ENCODE measurements at places on chromosomes 1 and 21. TPM values are rescaled to one million over a fixed set of nuclear protein-coding genes. Genes with fewer than 3 reads are reported as not detected.
A peak's percentile ranks its signal among the peaks of the same experiment; 100 is the strongest.

DNA sequence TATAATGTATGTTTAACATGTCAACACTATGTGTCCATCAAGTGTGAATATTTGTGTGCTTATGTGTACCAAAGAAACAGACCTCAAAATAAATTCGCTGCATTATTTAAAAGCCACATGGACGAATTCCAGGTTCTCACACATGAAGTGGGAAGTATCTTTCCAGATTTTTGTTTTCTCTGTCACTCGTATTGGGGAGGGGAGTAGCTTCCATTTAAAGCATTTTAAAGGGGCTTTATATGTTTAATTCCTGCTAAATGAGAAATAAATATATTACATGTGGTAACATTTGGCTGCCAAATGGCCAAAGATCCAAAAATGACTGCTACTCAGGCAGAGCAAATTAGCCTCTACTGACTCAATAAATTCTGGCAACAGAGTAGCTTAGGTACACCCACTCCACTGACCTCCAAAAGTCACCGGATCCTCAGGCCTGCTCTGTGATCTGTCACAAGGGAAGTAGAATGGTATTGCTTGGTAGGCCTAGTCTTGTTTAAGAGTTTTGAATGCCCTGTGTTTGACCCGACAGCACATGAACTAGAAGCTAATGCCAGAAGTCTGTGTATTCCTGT, 178.1 kb downstream of the ZP4 start:
- no peak for DNase-seq
- no peak overlapping the region for H3K27ac ChIP-seq
- no peak overlapping the region for H3K4me3 ChIP-seq
- H3K36me3 ChIP-seq, result no peaks in the 10 kb centered on the region
- H3K27me3 ChIP-seq, result no peaks in the 10 kb centered on the region
- H3K4me1 ChIP-seq, result no peaks in the 10 kb centered on the region

- peaks cover 64% of the 10 kb centered on the region for H3K4me1 ChIP-seq
- peak overlapping the region; percentile 62 for H3K27ac ChIP-seq
- no peak overlapping the region for H3K4me3 ChIP-seq
- peak; percentile 98 for DNase-seq
- H3K27me3 ChIP-seq, result no peaks in the 10 kb centered on the region
Observed at GRCh38 chr1:15426492-15427279, 11.6 kb upstream of the CTRC start.

DNA sequence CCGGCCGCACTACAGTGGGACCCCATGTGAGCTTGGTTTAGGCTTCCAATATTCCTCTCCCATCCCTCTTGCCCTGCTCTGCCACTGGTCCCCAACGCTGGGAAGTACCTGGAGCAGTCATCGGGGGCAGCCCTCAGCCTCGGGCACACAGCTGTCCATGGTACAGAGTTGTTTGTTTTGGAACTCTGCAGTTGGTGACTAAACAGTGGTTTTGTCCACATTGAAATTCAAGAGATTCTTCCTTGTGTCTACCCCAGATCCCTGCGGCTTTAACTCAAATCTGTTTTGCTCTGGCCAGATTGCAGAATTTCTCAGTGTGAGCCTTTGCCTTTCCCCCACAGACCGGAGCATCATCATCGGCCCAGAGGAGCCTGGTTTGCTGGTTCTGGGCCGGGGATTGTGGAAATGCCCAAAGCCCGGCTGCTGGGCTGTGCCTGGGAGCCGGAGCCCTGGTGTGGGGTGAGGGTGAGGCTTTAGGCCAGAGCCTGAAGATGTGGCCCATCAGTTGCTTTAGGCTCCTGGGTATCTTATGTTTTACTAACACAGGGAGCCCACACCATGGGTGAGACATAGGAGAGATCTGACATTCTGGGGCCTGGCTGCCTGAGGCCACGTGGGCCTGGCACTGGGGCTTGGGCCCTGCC, 93.2 kb downstream of the ARHGEF10L start:
- H3K27ac ChIP-seq, result no peak overlapping the region
- H3K36me3 ChIP-seq, result peaks cover 36% of the 10 kb centered on the region
- no peaks in the 10 kb centered on the region for H3K27me3 ChIP-seq
- H3K4me1 ChIP-seq, result peaks cover 36% of the 10 kb centered on the region
- DNase-seq, result no peak
- no peak overlapping the region for H3K4me3 ChIP-seq

LUZP1 gene
- 30.0 TPM for total RNA-seq

- no peaks in the 10 kb centered on the region for H3K27me3 ChIP-seq
- H3K36me3 ChIP-seq, result peaks cover 22% of the 10 kb centered on the region
- peaks cover 26% of the 10 kb centered on the region for H3K4me1 ChIP-seq
- H3K4me3 ChIP-seq, result peak overlapping the region; percentile 61
- DNase-seq, result peak; percentile 91
Observed at GRCh38 chr1:154559466-154560044, 1.1 kb upstream of the UBE2Q1 start.

Data from SJSA1 (cell line).